ENCODE measurements at places on chromosomes 1 and 21.

DNA sequence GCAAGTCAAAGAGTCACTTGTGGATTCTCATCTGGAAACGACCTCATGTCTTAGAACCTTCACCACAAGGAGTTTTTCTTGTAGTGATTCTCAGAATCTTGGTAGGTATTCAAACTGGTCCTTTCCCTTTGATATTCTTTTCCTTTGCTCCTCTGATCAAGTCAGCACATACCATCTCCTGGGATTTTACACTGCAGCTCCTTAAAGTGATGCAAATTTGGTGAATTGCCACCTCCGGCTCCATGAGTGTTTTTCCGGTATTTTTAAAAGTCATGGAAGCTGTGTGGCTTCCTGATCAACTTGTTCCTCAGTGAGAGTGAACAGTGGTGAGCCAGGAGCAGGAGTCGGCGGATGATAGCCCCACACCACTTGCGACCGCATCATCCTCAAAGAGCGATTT is 182.1 kb upstream of the DAB1 start:
- no peak for DNase-seq

DNA sequence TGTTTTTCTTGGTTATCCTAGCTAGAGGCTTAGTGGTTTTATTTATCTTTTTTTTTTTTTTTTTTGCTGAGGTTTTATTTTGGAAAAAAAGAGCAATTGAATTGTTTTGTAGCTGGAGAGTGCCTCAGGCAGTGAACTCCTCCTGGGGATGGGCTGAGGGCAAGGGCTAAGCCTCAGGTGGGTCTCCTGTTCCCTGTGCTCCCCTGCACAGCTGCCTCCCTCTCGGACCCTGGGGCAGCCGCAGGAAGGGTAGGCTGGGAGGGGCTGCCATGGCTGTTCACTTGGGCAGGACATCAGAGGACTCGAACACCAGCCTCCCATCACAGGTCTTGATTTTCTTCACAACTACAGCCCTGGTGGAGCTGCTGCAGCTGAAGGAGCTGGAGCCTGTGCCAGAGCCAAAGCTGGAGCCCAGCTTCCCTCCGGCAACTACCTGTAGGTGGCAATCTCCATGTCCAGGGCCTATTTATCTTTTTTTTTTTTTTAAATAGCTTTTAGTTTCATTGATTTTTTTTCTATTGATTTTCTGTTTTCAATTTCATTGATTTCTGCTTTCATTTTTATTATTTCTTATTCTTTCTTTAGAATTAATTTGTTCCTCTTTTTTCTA is 28.9 kb downstream of the LEPR start:
- no peak for DNase-seq

- no peak for DNase-seq
Observed at GRCh38 chr1:30971496-30971895, 62.9 kb upstream of the SDC3 start.

GRCh38 chr1:162857850-162858249 is 3.1 kb downstream of the CCDC190 start:
- no peak for DNase-seq

GRCh38 chr1:211520641-211521040 is 28.7 kb upstream of the RD3 start:
- DNase-seq = no peak

DNA sequence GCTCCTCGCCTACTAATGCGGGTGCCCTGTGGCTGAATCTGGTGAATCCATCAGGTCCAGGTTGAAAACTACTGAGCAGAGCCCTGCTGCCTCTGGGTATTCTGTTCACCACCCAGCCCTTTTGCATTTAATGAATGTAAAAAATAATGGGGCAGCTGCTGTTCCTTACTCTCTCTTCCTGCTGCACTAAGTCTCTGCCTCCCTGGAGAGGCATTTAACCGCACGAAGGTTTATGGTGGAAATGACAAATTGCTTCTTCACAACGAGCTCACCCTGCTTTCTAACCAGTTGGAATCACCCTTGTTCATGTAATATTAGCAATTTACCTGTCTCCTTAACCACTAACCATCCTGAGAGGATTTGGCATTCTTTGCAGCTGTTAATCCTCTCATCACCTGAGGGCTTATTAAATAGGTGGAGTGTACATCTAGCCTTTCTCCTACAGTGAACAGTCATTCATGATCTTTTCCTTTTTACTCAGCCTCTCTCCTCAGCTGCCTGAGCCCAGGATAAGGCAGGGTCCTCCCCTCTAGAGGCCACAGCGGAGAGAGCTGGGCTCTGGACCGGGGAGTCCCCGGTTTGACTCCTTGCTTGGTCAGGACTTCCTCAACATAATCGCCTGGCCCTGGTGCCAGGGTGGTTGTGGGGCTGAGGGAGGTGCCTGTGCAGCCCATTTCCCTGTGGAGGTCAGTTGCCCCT is 97.6 kb downstream of the NOS1AP start:
- DNase-seq = no peak

GRCh38 chr1:21666576-21667320 is 2.4 kb downstream of the RAP1GAP start:
- no peak for DNase-seq

DNA sequence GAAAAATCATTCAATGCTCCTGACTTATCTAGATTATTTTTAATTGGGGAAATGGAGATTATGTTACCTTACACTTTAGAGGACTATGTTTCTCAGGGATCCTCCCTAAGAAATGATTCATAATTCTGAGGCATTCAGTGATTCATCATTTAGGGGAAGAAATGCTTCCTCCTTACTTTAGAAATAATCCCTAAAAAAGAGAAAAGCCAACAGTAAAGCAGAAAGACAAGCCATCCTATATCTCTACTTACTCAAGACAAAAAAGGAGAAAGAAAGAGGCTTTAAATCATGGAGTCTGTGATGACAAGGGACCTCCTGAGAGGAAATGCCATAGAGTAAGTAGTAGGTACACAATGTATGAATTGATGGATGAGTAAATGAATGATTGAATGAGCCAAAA is 137.0 kb downstream of the BRINP2 start:
- no peak for DNase-seq

GRCh38 chr1:118973032-118973431 is 15.1 kb downstream of the TBX15 start:
- DNase-seq = no peak

- DNase-seq = no peak
Observed at GRCh38 chr1:180415985-180416633, 86.3 kb downstream of the ACBD6 start.

- no peak for DNase-seq
Observed at GRCh38 chr1:1137256-1138045, 21.6 kb upstream of the C1orf159 start.

DNA sequence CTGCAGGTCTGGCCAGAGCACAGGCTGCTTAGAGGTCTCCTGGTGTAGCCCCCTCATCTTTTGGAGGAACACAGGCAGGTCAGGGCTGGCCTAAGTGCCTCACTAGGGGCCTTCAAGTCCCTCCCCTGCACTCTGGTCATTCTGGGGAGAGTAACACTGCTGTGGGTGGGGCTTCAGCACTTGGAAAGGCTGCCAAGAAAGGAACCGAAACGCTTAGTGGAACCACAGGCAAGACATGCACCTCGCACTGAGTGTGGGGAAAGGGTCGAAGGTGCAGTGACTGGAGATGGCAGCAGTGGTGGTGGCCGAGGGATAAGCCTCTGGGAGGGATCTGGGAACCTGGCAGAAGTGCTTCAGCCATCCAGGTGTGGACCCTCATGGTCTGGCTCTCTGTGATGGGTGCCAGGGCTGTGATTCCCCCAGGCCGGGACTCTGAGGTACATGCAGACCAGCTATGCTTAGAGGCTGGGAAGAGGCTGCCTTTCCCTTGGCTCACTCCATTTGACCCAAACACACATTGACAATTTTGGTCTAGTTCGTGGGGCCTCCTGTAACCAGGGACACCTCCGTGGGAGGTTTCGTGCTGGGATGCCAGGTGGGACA is 182.9 kb upstream of the CSF3R start:
- DNase-seq = no peak

GRCh38 chr1:165053351-165053750 is 303.2 kb downstream of the LMX1A start:
- no peak for DNase-seq

- DNase-seq = no peak
Observed at GRCh38 chr1:231727171-231727570, 100.6 kb downstream of the DISC1 start.

DNA sequence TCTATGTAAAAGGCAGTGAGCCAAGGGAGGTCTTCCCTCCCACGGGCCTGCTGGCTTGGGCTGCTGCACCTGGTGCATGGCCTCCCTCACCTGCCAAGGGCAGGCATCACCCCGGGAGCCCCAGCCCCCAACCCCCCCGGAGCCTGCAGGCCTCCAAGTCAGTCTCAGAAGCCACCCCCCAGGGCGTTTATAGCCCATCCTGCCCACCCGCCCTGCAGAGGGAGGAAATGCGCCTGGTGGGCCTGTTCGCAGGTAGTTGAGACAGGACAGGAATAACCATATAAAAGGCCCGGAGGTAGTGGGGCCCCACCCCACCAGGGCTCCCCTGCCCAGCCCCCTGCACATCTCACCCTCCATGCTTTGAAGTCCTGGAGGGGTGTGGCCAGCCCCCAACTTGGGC is 18.2 kb upstream of the ARF1 start:
- no peak for DNase-seq

- no peak for DNase-seq
Observed at GRCh38 chr1:41515131-41515678, 30.7 kb upstream of the EDN2 start.

DNA sequence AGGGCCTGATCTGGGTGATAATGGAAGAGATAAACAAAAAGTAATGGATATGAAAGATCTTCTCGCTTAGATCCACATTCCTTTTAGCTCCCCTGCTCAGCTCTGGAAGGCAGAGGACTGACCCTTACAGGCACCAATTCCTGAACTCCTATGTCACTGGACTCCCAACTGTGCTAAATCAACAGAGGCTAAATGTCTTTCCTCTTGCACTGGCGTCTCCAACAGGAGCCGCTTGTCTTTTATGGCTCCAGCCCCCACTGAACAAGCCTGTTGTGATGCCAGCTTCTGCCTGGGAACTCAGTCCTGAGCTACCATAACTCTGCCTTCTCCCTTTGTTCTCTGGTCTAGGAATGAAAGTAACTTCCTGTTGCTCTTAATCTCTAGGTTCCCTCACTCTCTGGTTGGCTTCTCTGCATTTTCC is 142.1 kb upstream of the COL11A1 start:
- peak; percentile 81 for DNase-seq

- no peak for DNase-seq
Observed at GRCh38 chr1:192491804-192492554, 83.6 kb upstream of the RGS1 start.

DNA sequence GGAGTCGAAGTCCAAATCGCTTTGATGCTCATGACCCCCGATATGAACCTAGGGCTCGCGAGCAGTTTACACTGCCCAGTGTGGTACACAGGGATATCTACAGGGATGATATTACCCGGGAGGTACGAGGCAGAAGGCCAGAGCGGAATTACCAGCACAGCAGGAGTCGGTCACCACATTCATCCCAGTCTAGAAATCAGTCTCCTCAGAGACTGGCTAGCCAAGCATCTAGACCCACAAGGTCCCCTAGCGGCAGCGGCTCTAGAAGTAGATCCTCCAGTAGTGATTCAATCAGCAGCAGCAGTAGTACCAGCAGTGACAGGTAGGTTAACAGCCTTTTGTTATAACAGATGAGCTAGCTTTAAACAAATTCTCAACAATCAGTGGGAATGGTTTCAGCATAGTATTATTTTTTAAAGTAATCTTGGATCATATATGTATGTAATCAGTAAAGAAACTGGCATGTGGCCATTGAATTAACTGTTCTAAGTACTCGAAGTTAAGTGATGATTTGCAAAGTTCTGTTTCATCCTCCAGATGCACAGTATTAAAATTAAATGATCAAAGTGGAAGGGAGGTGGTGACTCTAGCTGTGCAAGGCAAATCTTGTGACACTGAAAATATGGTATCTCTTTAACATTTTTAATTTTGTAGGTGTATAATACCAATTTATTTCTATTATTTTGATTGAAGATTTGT is 29.0 kb downstream of the SPEN start:
- no peak for DNase-seq
